Endothelial cell (in vitro differentiated cells): ENCODE measurements at places on chromosomes 4 and X. TPM values are rescaled to one million over a fixed set of nuclear protein-coding genes. Genes with fewer than 3 reads are reported as not detected.

The PNCK gene
- total RNA-seq, result 0.41 TPM

The SPARCL1 gene
- 3.3 TPM for total RNA-seq

The ITM2A gene
- total RNA-seq, result 97.7 TPM

The MPP1 gene
- 11.3 TPM for total RNA-seq

The PAQR3 gene
- total RNA-seq, result 28.9 TPM

The RAB41 gene
- total RNA-seq, result not detected

The PAGE1 gene
- total RNA-seq, result not detected

The RHOH gene
- total RNA-seq, result 20.4 TPM

The UNC5C gene
- total RNA-seq, result 0.97 TPM

The C4orf50 gene
- 0.05 TPM for total RNA-seq

The PHOX2B gene
- not detected for total RNA-seq

The ELF2 gene
- 48.0 TPM for total RNA-seq

The PSAPL1 gene
- total RNA-seq, result not detected

The IQSEC2 gene
- 38.9 TPM for total RNA-seq

The PKD2 gene
- total RNA-seq, result 31.1 TPM

The PLP1 gene
- 9.6 TPM for total RNA-seq

The ENAM gene
- total RNA-seq, result 0.18 TPM

The PRDM8 gene
- total RNA-seq, result 30.5 TPM

The MAGEC2 gene
- not detected for total RNA-seq

The TRIM60 gene
- not detected for total RNA-seq

The GLRA3 gene
- not detected for total RNA-seq

The CENPE gene
- total RNA-seq, result 7.3 TPM

The PCDH18 gene
- total RNA-seq, result 14.8 TPM

The SPATA4 gene
- not detected for total RNA-seq

The SNCA gene
- total RNA-seq, result 49.7 TPM

The PGAM4 gene
- not detected for total RNA-seq

The HTN3 gene
- not detected for total RNA-seq

The FATE1 gene
- total RNA-seq, result not detected

The ANKRD50 gene
- total RNA-seq, result 39.1 TPM

The NAA11 gene
- total RNA-seq, result not detected

The ETDA gene
- total RNA-seq, result not detected

The SSX2 gene
- total RNA-seq, result not detected

The COL4A5 gene
- total RNA-seq, result 54.6 TPM

The DKK2 gene
- 8.0 TPM for total RNA-seq

The MAML3 gene
- total RNA-seq, result 31.0 TPM

The CPLX1 gene
- total RNA-seq, result 0.46 TPM

The BTK gene
- total RNA-seq, result 9.4 TPM

The AMELX gene
- total RNA-seq, result not detected

The NKX6-1 gene
- 14.6 TPM for total RNA-seq

The HERC5 gene
- total RNA-seq, result 9.1 TPM

The BLTP1 gene
- total RNA-seq, result 59.6 TPM

The RAP1GDS1 gene
- total RNA-seq, result 67.8 TPM

The TRAM1L1 gene
- 1.8 TPM for total RNA-seq

The TKTL1 gene
- 7.1 TPM for total RNA-seq

The NAP1L2 gene
- 11.5 TPM for total RNA-seq

The HSFX4 gene
- not detected for total RNA-seq

The SLC16A2 gene
- 32.4 TPM for total RNA-seq

The PTTG2 gene
- total RNA-seq, result not detected

The VCX3A gene
- not detected for total RNA-seq

The MOB1B gene
- total RNA-seq, result 49.4 TPM

The GAGE2A gene
- total RNA-seq, result not detected

The TMPRSS11E gene
- total RNA-seq, result 1.3 TPM

The F8 gene
- 4.5 TPM for total RNA-seq

The GRIA3 gene
- total RNA-seq, result 0.51 TPM
